CD4-positive, alpha-beta T cell treated with Interleukin-2 at 100 ng/mL for 4 hours (primary cell): ENCODE measurements at places on chromosomes 2 and 18.

DNA sequence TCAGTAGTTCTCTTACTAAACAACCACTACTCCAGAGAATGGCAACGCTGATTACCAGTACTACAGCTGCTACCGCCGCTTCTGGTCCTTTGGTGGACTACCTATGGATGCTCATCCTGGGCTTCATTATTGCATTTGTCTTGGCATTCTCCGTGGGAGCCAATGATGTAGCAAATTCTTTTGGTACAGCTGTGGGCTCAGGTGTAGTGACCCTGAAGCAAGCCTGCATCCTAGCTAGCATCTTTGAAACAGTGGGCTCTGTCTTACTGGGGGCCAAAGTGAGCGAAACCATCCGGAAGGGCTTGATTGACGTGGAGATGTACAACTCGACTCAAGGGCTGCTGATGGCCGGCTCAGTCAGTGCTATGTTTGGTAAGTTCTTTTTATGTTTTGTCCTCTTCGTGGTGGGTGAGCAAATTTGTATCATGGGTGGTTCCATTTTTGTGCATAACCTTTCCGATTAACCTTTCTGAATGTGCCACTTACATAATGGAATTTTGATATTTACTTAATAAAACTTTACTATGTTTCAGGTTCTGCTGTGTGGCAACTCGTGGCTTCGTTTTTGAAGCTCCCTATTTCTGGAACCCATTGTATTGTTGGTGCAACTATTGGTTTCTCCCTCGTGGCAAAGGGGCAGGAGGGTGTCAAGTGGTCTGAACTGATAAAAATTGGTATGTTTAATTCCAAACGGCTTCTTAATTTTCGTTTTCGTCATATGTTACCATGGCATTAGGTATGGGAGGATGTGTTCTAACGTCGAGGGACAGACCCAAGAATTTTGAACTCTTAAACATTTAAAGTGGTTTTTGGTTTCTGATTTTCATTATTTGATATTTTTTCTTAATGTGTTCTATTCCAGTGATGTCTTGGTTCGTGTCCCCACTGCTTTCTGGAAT is 1.3 kb downstream of the SLC20A1 start:
- DNase-seq: no peak

DNA sequence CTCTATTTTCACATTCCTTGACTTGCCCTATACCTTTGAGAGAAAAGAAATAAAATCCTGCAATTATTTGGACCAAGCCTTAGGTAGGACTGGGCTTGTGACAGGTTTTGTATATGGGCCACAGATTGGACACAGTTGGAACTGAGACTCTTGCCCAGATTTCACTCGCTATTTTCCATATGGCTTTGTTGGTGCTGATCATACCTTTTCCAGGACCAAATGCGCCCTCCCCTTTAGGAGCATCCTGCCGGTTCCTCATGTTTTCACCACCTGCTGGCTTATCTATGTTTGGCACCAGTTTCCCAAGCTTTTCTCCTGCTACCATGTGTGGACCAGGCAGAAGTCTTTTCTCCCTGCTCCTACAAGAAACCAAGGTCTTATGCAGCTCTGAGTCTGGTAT is 494.9 kb downstream of the EPHA4 start:
- no peak for DNase-seq

DNA sequence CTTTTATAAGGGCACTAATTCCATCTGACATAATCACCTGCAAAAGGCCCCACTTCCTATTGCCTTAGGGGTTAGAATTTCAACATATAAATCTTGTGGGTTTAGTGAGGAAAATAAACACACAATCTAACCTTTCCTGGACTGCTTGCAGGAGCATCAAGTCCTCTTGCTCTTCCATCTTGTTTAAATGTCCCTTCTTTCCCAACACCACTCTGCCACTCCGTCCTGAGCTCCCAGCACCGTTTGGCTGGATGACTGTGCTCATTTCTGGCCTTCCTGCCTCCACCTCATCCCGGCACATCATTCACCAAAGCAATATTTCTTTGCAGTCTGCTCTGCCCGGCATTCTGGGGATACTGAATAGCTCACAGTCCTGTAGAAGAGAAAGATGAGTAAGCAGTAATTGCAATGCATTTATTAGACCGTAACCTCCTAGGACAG is 247.8 kb downstream of the BCL2 start:
- DNase-seq: no peak

- no peak for DNase-seq
These were observed 96.0 kb downstream of the TMEM17 start for GRCh38 chr2:62410015-62410453.

DNA sequence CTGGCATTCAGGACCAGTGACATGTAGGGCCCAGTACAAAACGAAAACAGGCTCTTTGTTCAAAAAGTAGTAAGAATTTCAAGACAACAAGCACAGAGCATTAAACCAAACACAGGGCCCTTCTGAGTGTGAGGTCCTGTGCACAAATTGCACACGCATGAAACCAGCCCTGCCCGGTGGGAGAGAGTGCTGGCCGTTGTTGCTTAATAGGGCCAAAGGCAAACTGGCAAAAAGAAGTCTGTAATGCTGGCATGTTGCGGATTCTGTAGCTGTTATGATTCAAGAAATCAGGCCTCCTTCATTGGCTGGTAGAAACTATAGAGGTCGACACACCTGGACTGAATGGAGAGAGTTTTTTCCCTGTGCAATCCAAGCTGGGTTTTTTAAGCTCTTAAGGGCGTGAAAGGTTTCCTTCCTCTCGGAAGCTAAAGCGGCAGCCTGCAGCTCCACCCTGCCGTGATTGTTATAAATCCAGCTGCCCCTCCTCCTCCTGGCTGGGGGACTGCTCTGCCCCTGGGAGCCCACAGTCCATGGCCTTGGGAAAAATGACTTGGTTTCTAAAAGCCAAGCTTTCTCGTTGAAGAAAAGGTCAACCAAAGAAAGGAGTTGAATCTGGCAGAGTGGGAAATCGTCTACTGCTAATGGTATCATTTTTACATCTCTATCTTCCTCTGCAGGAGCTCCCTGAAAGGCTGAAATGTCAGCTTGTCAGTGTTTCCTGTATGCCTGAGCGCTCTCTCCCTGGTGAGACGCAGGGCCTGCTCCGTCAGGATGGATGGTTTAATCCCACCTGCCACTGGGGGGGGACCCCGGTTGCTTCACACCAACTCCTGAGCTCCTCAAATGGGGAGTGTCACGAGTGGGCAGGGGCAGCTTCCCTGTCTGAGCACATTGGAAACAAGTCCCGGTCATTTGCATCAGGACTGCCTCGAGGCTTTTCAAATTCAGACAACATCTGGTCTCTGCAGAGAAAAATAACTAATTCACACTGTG is 143.6 kb downstream of the ALPK2 start:
- DNase-seq: no peak

- DNase-seq: no peak
These were observed 109.1 kb downstream of the IRS1 start for GRCh38 chr2:226690461-226691024.

- no peak for DNase-seq
These were observed 131.0 kb downstream of the TMEM182 start for GRCh38 chr2:102892698-102893310.

GRCh38 chr2:219772103-219772635 is 144.7 kb downstream of the SLC4A3 start:
- DNase-seq: no peak

DNA sequence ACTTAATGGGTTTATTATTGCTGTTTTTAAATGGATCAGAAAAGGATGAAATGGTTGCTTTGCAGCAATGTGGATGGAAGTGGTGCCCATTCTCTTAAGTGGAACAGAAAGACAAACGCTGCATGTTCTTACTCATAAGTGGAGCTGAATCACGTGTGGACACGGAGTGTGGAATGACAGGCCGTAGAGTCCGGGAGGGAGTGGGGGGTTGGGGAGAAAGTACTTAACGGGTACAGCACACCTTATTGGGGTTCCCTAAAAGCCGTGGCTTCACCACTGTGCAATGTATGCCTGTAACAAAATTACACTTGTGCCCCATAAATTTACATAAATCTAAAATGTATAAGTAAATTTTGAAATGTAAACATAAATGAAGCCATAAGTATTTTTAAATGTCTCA is 64.0 kb upstream of the CTDP1 start:
- DNase-seq: no peak

DNA sequence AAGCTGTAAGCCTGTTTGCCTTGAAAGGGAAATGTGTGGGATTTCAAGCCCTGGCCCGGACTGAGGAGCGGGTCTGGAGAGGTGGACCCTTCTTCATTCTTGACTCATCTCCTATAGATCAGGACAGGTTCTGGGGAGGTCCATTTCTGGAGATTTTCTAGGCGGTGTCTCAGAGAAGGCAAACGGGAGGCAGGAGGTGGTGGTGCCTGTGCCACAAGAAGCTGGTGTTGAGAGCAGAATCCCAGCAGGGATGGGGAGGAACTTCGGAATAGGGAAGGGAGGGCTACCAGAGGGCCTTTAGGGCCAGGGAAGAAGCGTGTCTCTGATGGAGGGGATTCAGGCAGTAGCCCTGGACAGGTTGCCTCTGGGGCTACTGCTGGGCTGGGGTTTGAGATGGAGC is 93.0 kb downstream of the CTIF start:
- no peak for DNase-seq

- DNase-seq: no peak
These were observed 39.4 kb upstream of the SH3BP4 start for GRCh38 chr2:234912437-234912836.

DNA sequence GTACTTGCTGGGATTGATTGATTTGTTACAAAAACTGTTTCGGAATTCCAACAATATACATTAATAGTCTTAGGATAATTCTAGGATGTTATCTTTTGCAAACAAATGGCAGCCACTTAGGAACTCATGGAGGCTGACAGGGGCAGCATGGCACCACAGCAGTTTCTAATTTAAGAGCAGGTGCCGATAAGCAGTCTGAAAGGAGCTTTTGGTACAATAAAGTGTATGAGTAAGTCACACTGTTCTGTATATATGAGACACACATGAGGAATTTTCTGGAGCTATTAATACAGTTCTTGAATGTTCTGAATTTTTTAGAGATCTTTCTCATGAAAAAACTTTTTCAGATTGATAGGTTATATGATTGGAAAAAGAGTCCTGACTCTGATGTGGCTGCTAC is 52.2 kb downstream of the EIF5B start:
- no peak for DNase-seq

- no peak for DNase-seq
These were observed 131.4 kb upstream of the SLC1A4 start for GRCh38 chr2:64857581-64858471.

GRCh38 chr2:29047083-29047845 is 27.1 kb downstream of the PCARE start:
- DNase-seq: no peak

- no peak for DNase-seq
These were observed 465.0 kb upstream of the SOX11 start for GRCh38 chr2:5227062-5227699.

GRCh38 chr2:239152916-239153305 is 247.9 kb downstream of the HDAC4 start:
- no peak for DNase-seq

- no peak for DNase-seq
These were observed 489.1 kb downstream of the CNTNAP5 start for GRCh38 chr2:124514236-124514635.

- no peak for DNase-seq
These were observed 449.8 kb upstream of the RGPD4 start for GRCh38 chr2:107376909-107377308.

GRCh38 chr2:3001615-3002560 is 375.7 kb downstream of the EIPR1 start:
- DNase-seq: no peak

DNA sequence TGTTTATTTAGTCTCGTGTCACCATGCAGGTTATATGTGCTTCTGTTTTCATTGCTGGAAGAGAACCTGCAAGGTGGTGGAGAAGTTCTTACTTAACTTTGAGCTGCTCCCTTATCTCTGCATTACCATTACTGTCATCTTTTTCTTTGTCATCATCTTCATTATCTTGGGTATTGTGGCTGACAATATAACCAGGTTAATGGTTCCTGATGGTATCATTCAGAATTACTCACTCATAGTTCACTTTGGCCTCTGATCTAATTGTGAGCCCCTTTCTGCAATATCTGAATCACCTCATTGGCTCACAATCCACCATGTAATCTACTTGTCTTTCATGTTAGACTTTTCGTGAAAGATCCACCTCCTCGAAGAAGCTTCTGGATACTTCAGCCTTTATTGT is 5.0 kb downstream of the CD28 start:
- peak; percentile 75 for DNase-seq

GRCh38 chr2:168114619-168115018 is 132.8 kb downstream of the STK39 start:
- DNase-seq: no peak

DNA sequence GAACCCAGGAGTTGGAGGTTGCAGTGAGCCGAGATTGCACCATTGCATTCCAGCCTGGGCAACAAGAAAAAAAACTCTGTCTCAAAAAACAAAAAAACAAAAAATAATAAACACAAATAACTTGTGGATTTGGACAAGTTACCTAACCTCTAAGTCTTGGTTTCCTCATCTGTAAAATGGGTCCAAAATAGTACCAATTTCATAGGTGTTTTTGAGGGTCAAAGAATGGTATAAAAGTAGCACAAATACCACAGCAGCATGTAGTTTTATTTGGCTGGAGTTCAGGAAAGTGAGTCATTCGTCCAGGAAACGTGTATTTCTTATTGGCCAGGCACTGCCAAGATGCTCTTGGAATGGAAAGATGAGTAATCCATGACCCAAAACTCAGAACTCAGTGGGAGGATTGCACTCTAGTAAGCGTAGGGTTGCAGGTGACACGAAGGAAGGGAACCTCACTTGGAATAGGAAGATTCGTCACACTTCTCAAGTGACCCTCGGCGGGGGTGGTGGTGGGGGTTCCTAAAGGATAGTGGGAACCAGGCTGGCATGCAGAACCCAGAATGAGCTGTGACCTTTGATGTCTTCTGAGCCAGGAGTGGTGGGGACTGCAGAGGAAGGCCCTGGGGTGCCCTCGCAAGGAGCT is 24.4 kb downstream of the GRHL1 start:
- no peak for DNase-seq

- DNase-seq: no peak
These were observed 55.4 kb downstream of the BOLA3 start for GRCh38 chr2:74092275-74092674.

- DNase-seq: peak; percentile 10
These were observed 61.1 kb downstream of the XRCC5 start for GRCh38 chr2:216170076-216170763.

- DNase-seq: no peak
These were observed 245.8 kb downstream of the EIPR1 start for GRCh38 chr2:3131636-3132326.

DNA sequence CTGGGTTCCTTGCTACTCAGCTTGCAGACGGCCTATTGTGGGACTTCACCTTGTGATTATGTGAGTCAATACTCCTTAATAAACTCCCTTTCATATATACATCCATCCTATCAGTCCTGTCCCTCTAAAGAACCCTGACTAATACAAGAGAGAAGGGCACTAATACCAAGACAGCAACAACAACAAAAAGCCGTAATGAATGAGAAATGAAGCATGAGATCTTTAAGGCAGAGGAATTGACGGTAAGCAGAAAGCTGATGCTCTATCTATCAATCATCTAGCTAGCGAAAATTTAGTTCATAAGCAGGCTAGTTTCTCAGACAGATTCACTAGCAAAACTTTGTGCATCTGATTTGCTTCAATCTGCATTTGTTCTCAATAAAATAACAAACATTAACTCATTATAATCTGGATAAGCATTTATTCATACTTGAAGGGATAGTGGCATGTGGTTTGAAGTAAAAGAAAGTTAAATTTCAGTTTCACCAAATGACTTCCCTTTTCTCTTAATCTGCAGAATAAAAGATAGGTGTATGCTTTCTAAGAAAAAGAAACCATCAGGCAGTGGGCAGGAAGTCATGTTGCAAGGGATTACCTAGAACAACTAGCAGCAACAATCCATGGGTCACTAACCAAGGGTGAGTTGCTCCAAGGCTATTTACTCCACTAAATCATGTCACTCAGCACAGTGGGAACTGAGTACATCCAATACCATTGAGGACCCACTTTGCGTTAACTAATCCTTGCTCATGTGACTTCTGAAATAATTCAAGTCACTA is 376.5 kb downstream of the TMEM182 start:
- DNase-seq: no peak
